Fibroblast of upper back skin (primary cell): ENCODE measurements at places on chromosomes 1 and 21.

- DNase-seq, result no peak
Measured at GRCh38 chr1:60891281-60891680, 191.1 kb upstream of the NFIA start.

GRCh38 chr1:241895013-241895412 is 47.0 kb downstream of the EXO1 start:
- DNase-seq, result no peak

DNA sequence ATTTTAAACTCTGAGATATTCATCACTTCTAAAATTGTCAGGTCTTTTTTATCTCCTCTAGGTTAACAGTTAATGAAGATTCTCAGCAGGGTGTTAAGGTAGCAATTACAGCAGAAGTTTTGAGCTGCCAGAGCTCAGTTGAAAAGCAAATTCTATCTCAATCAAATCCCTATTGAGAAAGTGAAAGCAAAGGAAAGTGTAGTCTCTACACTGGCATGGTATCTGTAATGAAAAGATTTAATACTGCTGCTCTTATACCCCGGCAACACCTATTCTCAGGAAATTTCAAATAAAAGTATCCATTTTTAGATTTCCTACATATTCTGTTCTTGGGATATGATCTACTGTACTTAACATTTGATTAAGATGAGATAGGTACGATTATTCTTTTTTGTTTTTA is 913.5 kb downstream of the MRPL39 start:
- DNase-seq, result no peak

DNA sequence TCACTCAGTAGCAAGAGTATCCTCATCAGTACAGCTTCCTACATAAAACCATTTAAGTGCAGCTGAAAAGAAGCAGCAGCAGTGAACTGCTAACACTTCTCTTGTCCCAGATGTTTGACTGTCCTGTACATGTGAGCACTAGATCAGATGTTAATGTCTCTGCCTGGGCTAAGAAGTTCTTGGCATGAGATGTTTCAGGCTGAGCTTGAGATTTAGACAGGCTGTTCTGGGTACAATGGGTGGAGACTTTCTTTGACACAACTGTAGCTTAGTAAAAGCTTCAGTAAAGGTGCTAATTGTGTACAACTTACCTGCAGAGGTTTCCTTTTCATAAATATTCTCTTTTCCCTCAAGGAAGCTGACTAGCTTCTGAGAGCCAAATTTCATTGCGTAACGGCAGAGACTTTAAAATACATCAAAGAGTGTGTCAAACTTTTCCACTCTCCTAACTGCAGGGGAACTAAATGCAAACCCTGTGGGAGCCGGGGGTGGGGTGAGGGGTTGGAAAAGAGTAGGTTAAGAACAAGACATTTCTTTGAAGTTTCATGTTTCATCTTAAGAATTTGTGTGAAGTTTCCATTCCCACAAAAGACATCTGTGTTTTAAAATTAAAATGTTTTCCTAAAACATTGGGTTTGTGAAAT is 82.1 kb upstream of the CCDC190 start:
- DNase-seq, result peak; percentile 70

- peak; percentile 82 for DNase-seq
Measured at GRCh38 chr1:161738627-161739287, 10.8 kb upstream of the DUSP12 start.

GRCh38 chr1:215345208-215345607 is 221.9 kb upstream of the KCTD3 start:
- DNase-seq, result no peak

DNA sequence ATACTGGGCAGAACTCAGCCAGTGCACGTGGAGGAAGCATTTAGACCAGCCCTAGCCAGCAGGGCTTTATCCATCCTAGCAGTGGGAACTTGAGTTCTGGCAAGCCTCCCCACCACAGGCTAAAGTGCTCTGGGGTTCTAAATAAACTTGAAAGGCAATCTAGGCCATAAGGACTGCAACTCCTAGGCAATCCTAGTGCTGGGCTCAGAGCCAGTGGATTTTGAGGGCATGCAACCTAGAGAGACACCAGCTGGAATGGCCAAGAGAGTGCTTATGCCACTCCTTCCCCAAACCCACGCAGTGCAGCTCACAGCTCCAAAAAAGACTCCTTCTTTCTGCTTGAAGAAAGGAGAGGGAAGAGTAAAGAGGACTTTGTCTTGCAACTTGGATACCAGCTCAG is 70.5 kb upstream of the APOBEC4 start:
- DNase-seq, result no peak

- DNase-seq, result no peak
Measured at GRCh38 chr1:171167785-171168184, 17.3 kb upstream of the FMO2 start.

DNA sequence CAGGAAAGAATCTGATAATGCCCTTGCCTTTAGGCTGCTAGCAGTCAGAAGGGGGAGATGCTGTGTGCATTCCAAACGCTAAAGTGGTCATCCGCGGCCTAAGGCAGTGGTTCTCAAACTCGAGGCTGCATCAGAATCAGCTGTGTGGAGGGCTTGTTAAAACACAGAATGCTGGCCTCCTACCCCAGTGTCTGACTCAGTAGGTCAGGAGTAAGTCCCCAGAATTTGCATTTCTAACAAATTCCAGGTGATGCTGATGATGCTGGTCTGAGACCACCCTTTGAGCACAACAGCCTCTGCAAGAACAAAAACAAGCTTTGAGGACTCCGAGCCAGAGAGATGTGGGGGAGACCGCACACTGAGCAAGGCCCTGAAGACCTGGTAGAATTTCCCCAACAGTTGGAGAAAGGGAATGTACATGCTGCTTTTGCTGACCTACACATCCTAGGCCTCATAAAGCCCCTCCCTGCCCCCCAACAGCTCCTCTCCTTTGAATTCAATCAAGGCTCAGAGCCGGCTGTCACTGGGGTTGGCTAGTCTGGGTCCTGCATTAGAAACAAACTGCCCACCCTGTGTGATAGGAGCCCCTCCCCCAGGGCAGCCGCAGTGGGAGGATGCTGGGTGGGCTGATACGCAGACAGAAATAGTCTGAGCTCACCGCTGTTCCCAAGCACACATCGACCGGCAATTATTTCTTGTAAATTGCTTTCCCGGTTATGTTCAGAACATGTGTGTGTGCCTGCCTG is 27.1 kb downstream of the SHISAL2A start:
- DNase-seq, result no peak

DNA sequence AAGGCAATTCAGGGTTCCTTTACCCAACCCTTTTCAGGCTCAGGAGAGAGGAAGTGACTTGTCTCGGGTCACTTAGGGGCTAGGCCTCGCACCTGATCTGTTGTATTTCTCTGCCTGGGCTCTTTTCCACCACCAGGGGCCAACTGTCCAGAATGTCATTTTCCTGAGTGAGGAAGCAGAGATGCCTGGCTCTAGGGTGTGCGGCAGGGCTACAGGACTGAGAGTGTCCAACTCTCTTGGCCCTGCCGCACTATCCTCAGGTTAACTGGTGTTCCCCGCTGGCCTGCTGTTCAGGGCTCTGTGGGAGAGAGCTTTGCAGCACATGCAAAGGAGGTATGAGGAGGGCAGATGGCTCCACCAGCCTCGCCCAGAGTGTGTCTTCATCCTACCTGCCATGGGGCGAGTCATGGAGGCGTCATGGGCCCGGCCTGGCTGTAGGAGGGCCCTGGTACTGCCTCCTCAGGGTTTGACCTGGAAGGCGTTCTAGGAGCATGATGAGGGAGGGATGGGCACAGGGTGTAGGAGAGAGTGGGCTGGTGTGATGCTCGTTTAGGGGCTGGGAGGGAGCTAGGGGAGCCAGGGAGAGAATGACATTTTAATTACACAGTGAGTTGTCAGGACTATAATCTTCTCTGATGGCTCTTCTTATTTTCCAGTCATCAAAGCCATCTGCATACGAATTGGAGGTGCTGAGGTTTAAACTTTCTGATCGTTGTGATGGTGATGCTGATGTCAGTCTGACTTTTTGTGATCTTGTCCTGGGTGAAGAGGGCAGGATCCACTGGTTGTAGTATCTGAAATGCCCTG is 128.3 kb downstream of the NOS1AP start:
- no peak for DNase-seq

GRCh38 chr21:31781737-31782136 is 49.8 kb upstream of the SCAF4 start:
- peak; percentile 61 for DNase-seq

GRCh38 chr1:6889875-6890480 is 104.7 kb downstream of the CAMTA1 start:
- DNase-seq, result peak; percentile 60

GRCh38 chr1:186175588-186175987 is 199.5 kb downstream of the TPR start:
- peak; percentile 63 for DNase-seq

DNA sequence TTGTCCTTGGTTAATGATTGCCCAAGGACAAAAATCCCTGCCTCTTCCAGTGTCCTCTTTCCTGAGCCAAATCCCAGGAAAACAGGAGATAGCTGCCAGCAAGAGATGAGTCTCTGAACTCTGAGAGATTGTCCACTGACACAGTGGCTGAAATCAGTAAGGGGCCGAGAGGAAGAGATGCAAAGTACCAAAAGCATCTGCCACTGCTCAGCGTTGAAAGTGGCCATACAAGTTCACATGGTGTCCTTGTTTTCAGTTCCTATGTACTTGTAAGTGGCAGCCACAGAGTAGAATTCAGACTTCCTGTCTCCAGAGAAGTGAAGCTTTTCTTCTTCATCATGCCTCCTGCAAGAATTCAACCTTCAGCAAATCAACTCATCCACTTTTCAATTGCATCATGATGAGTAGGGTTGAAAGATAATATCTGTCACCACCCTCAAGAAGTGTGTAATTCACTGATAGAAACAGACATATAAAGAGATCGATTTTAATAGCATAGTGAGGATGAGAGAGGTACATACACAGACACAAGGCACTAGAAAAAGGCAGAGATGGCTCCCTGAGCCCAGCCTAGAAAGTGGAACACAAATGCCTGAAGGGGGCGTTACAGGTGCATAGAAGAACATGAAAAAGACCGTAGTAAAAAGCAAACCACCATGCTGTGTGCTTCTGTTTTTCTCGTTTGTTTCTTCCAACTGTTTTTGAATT is 185.8 kb downstream of the MRPL39 start:
- DNase-seq, result peak; percentile 65

DNA sequence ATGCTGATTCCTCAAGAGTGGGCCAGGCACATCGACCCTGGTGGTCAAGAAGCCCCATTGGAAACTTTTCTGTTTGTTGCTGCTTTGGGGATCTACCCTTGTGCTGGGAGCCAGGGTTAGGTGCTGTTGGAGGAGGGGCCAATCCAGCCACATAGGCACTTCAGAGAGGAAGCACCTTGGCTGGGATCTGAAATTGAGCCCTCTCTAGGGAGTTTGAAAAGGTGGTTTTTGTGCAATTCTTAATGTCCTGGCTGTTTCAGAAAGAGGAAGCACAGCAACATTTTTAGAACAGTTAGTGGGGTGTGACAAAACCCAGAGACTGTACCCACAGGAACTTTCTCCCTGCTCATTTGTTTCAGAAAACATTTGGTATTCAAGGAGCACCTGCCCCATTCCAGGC is 17.2 kb upstream of the BEND5 start:
- DNase-seq, result no peak

DNA sequence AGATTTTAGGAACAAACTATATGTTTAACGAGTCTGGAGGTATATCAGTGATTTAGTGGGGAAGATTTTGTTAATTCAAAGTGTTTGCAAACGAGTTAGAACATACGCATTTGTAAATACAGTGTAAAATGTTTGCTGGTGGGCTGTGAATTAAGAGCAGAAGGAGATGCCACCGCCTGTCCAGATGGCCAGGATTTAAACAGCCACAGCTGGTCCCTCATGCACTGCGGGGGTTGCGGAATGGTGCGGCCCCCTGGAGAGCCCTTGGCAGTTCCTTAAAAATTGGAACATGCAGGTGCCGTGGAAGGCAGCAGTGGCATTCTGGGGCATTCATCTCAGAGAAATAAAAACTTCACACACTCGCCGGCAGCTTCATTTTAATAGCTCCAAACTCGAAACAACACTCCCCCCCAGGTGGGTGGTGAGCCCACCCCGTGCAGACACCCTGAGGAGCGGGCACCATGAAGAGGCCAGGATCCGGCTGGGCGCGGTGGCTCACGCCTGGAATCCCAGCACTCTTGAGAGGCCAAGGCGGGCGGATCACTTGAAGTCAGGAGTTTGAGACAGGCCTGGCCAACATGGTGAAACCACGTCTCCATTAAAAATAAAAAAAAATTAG is 3.5 kb upstream of the C1orf159 start:
- DNase-seq, result no peak

- peak; percentile 23 for DNase-seq
Measured at GRCh38 chr1:16998589-16998988, 13.1 kb downstream of the ATP13A2 start.

- DNase-seq, result no peak
Measured at GRCh38 chr1:8787218-8787617, 30.2 kb downstream of the RERE start.

- DNase-seq, result peak; percentile 49
Measured at GRCh38 chr1:201279313-201279712, 4.0 kb upstream of the PKP1 start.

DNA sequence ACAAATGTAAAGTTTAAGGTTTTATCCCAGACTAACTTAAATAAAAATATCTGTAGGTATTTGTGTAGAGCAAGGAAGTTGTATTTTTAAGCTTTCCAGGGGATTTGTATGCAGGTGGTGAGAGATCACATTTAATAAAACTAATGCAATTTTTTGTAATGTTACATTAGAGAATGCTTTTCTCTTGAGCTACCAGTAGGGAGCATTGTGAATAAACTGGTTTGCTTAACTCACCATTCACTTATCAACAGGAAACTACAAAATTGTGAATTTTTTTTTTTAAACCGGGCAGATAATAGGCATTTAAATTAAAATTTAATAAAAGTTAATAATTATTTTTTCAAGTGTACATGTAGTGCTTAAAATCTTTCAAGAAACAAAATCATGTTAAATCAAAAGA is 78.6 kb downstream of the IVNS1ABP start:
- DNase-seq, result peak; percentile 10

DNA sequence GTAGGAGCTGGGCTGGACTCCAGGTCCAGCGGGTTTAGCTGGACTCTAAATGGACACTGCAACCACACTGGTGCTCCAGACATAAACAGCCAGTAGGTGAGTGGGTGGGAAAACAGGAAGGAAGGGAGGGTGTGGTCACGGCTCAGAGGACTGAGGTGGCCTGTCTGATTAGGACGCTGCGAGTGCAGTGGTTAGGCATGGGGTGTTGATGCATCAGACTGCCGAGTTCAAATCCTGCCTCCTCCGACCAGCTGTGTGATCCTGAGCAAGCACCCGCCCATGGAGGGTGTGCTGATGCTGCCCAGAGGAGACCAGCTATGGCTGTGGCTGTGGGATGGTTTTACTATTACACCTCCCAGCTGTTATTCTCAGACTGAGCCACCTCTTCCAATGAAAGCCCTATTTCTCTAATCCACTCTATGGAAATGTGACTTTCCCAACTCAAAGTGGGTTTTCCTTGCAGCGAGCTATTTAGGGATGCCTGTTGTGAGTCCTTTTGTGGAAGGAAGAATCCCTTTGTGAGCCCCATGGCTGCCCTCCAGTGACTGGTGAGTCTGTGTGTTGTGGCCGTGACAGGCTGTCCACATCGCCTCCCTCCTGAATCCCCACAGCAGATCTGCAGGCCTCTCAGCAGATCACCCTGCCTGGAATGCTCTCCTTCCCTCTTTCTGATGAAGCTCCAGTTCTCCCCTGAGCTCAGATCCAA is 56.6 kb upstream of the EDN2 start:
- DNase-seq, result no peak

GRCh38 chr1:207335695-207336363 is 14.4 kb downstream of the CD55 start:
- DNase-seq, result no peak
